Epithelial cell of prostate (primary cell): ENCODE measurements at places on chromosomes 5 and 9.

- no peak for DNase-seq
Observed at GRCh38 chr9:121021301-121021700, 28.8 kb downstream of the C5 start.

DNA sequence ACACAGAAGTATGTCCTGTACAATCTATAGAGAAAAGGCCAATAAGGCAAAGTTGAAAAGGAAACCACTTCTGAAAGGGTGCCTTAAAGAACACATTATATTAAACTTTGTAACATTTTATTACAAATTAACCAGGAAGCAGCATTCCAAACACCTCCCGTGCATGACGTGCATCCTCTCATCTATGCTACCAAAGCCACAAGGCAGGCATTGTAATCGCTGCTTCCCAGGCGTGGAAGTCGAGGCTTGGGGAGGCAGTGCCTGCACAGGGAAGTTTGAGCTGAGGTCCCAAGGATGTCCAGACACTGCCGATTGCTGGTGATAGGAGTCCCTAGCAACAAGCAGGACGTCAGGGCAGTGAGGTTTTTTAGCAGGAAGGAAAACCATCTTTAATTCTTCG, 44.3 kb upstream of the BARHL1 start:
- DNase-seq: no peak

- no peak for DNase-seq
Observed at GRCh38 chr5:80988419-80988935, 28.3 kb downstream of the RASGRF2 start.

- no peak for DNase-seq
Observed at GRCh38 chr9:89731262-89732182, 126.7 kb downstream of the GADD45G start.

DNA sequence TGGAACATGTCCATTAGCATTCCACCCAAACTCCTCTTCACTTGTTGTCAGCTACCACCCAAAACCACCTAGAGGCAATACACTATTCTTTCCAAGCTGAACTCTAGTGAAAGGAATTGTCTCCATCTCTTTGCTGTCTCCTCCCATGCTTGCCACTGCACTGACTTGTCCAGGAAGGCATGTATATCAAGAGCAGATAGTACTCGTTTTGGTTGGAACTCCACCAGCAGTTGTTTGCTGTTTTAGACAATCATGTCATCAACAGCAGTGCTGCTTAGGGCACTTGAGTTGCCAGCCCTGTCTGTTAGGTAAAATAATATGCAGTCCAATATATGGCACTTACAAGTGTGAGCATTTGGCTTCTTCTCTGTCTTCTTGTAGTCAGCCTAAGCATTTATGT, 80.0 kb upstream of the SAP30L start:
- peak; percentile 8 for DNase-seq

DNA sequence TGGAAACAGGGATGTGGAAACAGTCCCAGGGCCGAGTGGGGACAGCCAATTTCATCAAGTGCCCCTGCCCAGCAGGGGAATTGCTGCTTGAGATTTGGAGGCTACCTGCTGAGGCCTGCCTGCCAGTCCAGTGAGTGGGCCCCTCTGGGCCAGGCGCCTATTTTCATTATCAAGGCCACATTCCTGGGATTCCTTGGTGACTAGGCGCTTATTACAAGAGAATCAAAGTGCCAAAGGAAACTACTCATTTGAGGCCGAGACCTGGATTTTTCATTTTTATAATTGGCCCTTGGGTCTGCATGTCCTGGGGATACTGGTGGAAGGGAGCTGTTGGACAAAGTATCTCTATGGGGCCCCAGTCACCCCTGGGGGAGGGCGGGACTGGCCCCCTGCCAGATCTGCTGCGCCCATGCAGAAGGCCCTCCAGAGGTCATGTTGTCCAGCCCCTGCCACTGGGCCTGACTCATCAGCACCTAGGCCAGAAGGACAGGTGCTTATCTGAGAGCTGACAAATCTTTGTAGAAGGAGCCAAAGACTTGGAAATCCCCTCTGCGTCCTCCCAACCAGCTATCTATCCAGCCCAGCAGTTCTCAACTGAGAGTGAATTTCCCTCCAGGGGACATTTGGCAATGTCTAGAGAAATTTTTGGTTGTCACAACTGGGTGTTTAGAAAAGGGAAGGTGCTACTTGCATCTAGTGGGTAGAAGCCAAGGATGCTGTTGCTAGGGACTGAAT, 45.6 kb downstream of the FOXI1 start:
- DNase-seq: peak; percentile 46

- no peak for DNase-seq
Observed at GRCh38 chr5:144659634-144660227, 489.1 kb downstream of the KCTD16 start.

DNA sequence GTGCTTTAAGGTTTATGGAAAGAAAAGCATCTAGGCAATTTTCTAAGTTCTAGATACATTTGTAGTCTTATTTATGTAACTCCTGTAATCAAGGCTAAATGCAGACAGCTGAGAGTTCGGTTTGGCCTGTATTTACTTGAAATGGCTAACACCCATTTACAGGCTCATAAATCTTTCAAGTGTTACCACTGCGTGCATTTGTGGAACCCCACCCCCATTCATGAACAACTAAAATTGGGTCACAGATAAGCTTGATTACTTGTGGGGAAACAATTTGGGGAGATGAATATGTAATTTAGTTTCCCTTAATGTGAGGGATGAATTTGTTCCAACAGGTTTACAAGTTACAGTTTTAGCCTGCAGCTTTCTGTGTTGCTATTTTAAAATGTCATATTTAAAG, 360.6 kb downstream of the ARRDC3 start:
- no peak for DNase-seq

- no peak for DNase-seq
Observed at GRCh38 chr5:34695275-34696027, 39.3 kb downstream of the RAI14 start.

GRCh38 chr9:99474186-99474585, 252.1 kb downstream of the SEC61B start:
- DNase-seq: no peak

- no peak for DNase-seq
Observed at GRCh38 chr5:57338068-57338867, 144.3 kb downstream of the ACTBL2 start.

- no peak for DNase-seq
Observed at GRCh38 chr9:20729523-20729922, 45.5 kb downstream of the FOCAD start.

GRCh38 chr5:66246608-66247007, 102.5 kb downstream of the SREK1 start:
- DNase-seq: no peak

DNA sequence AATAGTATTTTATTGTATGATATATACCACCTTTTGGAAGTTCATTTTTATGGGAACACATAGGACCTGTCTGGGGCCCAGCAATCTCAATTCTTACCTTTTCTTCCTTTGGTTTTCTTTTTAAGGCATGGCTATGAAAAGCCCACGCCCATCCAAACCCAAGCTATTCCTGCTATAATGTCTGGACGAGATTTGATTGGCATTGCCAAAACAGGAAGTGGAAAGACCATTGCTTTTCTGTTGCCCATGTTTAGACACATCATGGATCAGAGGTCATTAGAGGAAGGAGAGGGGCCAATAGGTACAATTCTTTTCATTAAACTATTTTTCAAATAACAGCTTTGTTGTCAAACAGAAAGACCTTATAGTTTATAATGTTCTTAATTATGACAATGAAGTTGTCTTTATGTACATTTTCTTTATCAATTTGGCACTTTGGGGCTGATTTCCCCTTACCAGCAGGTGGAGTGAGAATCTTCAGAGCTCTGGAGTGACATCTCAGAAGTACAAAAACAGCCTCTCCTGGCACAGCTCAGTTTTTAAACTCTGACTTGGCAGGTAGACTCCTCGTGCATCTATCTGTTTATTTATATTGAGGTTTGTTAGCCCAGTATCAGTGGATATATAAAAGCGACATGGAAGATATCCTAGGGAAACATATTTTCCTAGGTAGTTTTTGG, 25.8 kb downstream of the DDX46 start:
- no peak for DNase-seq
